ENCODE measurements at places on chromosomes 12 and 14. TPM values are rescaled to one million over a fixed set of nuclear protein-coding genes. Genes with fewer than 3 reads are reported as not detected.

Gene TAS2R7
- total RNA-seq, result not detected

Gene OTX2
- total RNA-seq, result not detected

Gene POMT2
- total RNA-seq, result 14.2 TPM

Gene SLC25A47
- 374 TPM for total RNA-seq

Gene NANOG
- total RNA-seq, result 0.06 TPM

Gene SLCO1B1
- 209 TPM for total RNA-seq

Gene PLD4
- 0.22 TPM for total RNA-seq

Gene A2ML1
- total RNA-seq, result not detected

Gene RIPK3
- total RNA-seq, result 1.6 TPM

Data from right lobe of liver (tissue), 6 donors.